ENCODE measurements at places on chromosomes 5 and 9. TPM values are rescaled to one million over a fixed set of nuclear protein-coding genes. Genes with fewer than 3 reads are reported as not detected.

DNA sequence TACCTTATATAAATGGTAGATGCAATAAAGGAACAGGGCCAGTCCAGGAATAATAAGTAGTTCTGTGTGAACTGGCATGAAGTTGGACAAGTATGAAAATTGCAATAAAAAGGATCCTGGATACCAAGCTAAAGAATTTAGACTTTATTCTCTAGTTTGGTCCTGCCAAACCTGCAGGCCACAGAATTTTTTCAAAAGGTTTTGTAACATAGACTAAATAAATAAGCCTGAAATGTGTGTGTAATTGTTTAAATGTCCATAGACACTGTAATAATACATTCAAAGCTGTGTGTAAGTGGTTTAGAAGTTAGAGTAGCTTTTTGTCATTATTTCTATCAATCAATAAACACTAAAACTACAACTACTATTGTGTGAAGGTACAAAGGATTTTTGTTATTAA is 75.8 kb upstream of the PLPP1 start:
- no peaks in the 10 kb centered on the region for H3K27me3 ChIP-seq
- no peak overlapping the region for H3K4me3 ChIP-seq
- H3K36me3 ChIP-seq = no peaks in the 10 kb centered on the region
- no peak for DNase-seq
- no peak overlapping the region for H3K27ac ChIP-seq

DNA sequence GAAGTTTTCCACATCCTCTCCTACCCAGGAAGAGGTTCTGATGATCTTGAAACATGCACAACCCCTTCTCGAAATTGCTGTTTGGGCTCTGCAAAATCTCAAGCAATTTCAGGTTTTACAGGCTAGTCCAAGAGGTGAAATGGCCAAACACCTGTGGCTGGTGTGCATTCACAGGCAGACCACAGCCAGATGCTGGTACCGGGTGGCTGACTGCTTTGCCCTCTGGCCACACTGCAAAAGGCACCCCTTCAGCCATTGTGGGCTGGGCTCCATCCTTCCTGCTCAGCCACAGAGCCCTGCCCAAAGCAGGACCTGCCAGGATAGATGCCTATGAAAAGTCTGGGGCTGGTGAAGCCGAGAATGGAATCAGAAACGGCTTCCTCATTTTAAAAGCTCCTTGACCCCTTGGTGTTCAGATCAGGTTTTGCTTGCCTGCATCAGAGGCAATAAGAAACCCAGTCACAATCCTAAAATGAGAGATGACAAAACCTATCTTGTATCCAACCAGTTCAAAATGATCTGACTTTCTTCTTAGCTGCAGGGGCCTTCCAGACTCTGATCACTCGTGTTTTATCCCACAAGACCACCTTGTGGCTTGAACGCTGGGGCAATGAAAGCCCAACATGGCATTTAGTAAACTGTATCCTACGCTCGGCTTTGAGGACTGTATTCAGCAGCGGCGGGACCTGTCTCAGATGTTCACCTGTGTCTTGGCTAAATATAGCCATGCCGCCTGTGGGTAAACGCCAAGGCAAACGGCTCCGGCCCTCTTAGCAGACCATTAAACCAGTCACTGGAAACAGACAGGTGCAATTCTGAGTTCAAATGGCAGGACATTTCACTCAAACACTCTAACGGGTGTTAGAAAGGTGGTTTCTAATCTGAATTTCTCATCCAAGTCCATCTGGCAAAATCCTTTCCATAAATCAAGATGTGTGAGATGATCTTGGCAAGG is 49.6 kb downstream of the EPB41L4B start:
- no peaks in the 10 kb centered on the region for H3K27me3 ChIP-seq
- no peak overlapping the region for H3K27ac ChIP-seq
- no peak overlapping the region for H3K4me3 ChIP-seq
- no peaks in the 10 kb centered on the region for H3K36me3 ChIP-seq
- DNase-seq = no peak

DNA sequence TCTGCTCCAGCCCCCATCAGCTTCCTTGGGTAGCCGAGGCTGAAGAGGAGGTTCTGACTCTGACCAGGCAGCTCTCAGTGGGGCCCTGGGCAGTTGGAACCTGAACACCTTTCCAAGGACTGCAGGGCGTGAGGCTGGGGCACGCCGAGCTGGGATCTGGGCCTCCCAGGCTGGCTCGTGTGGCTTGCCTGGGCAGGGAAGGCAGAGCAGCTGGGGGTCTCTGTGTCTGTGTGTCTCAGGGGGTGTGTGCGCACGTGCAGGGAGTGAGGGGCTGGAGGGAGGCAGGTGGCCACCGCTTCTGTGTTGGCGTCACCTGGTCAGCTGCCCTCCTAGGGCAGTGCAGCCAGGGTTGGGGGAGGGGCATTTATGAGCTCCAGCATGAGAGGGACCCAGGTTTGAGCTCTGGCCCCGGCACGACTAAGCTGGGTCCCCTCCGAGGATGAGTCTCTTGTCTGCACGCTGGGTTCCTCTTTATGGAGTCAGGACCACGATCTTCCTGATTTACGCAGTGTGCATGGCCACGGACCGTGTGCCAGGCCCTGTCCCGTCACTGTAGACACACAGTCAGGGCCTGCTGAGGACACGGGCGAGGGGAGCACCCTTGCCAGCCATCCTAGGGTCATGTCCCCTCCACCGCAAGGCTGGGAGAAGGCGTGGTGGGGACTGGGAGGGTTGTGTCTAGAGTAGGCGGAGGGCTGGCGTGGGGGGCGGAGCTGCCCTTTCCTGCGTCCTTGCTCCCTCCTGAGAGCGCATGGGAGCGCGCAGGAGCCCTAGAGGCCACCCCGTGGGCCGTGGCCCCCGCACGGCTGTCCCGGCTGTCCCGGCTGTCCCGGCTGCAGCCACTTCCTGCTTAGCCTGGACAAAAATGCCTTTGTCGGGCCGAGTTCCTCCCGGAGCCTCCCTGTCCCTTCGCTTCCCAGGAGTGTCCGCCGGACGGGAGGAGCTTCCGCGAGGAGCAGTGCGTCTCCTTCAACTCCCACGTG is 4.6 kb downstream of the ADAMTSL2 start:
- H3K27ac ChIP-seq = no peak overlapping the region
- no peak overlapping the region for H3K4me3 ChIP-seq
- DNase-seq = peak; percentile 40
- H3K4me1 ChIP-seq = peaks cover 15% of the 10 kb centered on the region

GRCh38 chr5:36899860-36900259 is 23.3 kb downstream of the NIPBL start:
- no peak for DNase-seq
- H3K36me3 ChIP-seq = peaks cover 9% of the 10 kb centered on the region
- no peak overlapping the region for H3K4me3 ChIP-seq
- H3K4me1 ChIP-seq = no peaks in the 10 kb centered on the region

DNA sequence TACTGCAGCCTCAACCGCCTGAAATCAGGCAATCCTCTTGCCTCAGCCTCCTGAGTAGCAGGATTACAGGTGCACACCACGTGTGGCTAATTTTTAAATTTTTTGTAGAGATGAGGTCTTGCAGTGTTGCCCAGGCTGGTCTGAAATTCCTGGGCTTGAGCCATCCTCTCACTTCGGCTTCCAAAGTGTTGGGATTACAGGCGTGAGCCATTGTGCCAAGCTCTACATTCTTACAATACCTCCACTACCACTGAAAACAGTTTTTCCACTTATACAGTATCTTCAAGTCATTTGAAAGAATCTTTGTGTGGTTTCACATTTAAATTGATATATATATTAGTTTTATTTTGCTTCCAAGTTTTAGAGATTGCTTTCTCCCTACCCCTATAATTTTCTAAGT is 42.6 kb downstream of the LARP1 start:
- H3K27ac ChIP-seq = no peak overlapping the region
- H3K4me1 ChIP-seq = no peaks in the 10 kb centered on the region
- peaks cover 4% of the 10 kb centered on the region for H3K36me3 ChIP-seq
- DNase-seq = no peak
- H3K27me3 ChIP-seq = no peaks in the 10 kb centered on the region

DNA sequence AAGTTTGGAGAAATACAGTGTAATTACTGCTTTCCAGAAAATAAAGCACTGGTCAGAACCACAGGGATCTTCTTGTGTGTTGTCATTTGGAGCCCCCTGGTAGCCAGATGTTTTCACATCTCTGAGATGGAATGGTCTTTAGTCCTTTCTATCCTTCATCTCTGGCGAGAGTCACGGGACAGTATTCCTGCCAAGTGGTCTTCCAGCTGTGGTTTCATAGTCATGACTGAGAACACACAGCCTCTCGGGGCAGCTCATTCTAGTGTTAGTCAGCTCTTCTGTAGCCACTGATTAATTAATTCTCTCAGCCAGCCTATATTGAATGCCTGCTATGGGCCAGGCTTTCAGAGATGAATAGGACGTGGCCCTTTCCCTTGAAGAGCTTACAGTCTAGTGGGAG is 34.1 kb downstream of the HMGXB3 start:
- no peaks in the 10 kb centered on the region for H3K4me1 ChIP-seq
- H3K27ac ChIP-seq = no peak overlapping the region
- no peak overlapping the region for H3K4me3 ChIP-seq
- no peaks in the 10 kb centered on the region for H3K27me3 ChIP-seq
- no peak for DNase-seq

DNA sequence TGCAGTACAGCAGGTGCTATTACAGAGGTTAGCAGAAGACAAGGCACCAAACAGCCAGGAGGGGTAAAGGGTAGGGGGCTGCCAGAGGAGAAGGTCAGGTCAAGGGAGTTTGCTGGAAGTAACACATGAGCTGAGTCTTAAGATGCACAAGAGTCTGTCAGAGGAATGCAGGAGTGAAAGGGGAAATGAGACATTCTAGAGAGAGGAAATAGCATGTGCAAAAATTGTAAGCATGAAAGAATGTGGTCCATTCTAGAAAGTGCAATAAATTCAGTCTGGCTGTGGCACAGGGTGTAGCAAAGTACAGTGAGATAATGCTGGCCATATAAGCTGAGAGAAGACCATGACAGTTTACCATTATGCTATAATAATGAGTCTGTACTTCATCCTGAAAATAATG is 6.6 kb downstream of the GOLGA1 start:
- DNase-seq = no peak
- no peaks in the 10 kb centered on the region for H3K36me3 ChIP-seq
- H3K27ac ChIP-seq = no peak overlapping the region
- H3K4me3 ChIP-seq = no peak overlapping the region
- H3K27me3 ChIP-seq = no peaks in the 10 kb centered on the region

DNA sequence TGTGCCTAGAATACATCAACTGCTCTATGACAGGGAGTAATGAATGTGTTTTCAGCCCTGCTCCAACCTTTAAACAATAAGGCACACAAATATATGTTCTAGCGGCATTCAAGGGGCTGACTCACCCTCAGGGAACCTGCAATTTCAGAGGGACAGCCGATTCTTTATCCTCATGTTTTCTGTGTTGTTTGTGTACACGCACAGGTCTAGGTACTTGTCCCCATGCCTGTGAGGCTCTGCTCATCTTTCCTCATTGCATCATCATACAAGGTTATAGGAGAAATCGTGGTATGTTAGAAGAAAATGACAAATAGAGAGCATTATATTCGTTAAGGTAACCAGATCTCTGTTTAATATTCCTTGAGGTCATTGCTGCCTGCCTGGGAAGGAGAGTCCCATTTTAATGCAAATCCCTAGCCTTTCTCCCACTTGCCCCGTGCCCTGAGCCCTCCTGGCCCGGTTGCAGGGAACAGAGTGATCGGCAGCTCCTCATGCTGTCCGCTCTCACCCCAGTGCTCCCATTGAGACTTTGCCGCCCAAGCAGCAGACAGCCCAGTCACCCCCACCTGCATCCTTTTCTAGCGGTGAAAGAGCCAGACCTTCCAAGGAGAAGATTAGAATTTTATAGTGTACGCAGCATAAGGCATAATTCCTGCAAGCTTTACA is 14.6 kb downstream of the MAP1B start:
- H3K4me1 ChIP-seq = peaks cover 49% of the 10 kb centered on the region
- H3K27me3 ChIP-seq = no peaks in the 10 kb centered on the region
- DNase-seq = no peak
- no peak overlapping the region for H3K4me3 ChIP-seq
- H3K27ac ChIP-seq = peak overlapping the region; percentile 64

- H3K27me3 ChIP-seq = no peaks in the 10 kb centered on the region
- no peak overlapping the region for H3K27ac ChIP-seq
- DNase-seq = no peak
- H3K4me1 ChIP-seq = peaks cover 11% of the 10 kb centered on the region
- no peaks in the 10 kb centered on the region for H3K36me3 ChIP-seq
- H3K4me3 ChIP-seq = no peak overlapping the region
Measured at GRCh38 chr5:169909945-169910344, 70.3 kb downstream of the INSYN2B start.

DNA sequence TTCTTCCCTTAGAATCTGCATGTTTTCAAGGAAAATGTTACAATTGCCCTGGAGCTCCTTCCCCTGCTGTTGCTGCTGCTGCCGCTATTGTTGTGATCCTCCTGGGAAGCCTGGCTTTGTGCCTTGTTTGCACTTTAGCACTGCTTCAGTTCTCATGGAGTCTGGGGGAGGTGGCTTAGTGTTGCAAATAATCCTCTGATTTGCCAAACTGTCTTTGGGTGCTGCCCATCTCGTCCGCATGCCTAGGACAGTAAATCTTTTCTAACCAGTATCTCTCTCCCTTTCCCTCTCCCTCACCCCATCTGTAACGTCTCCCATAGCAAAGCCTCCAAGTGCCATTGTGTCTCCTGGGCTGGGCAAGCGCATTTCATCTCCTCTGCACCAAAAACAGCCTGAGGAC is 30.3 kb downstream of the FAM240B start:
- peak overlapping the region; percentile 84 for H3K27ac ChIP-seq
- no peaks in the 10 kb centered on the region for H3K27me3 ChIP-seq
- H3K4me1 ChIP-seq = peaks cover 62% of the 10 kb centered on the region
- H3K36me3 ChIP-seq = no peaks in the 10 kb centered on the region
- H3K4me3 ChIP-seq = no peak overlapping the region
- peak; percentile 92 for DNase-seq

DNA sequence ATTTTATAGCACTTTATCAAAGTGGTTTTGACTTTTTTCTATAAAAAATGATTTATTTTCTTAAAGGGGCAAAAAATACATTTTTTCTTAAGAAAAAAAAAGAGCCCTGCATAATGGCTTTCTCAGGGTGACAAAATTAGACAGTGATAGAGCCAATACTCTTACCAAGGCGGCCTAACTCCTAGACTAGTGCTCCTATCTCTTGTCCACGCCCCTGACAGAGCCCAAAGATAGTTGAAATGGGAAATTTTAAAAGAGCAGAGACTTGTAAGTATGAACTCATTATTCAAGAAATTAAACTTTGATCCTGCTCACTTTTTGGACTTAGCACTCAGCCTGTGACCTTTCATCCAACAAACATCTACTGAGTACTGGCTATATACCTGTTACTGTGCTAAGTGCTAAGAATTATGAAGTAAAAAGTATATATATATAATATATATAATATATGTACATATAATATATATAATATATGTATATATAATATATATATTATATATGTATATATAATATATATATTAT is 1.2 kb downstream of the INVS start:
- H3K4me3 ChIP-seq = peak overlapping the region; percentile 78
- no peak for DNase-seq
- H3K36me3 ChIP-seq = peaks cover 7% of the 10 kb centered on the region
- H3K27ac ChIP-seq = no peak overlapping the region
- no peaks in the 10 kb centered on the region for H3K27me3 ChIP-seq

GRCh38 chr9:111413996-111414395 is 70.2 kb downstream of the ECPAS start:
- no peaks in the 10 kb centered on the region for H3K4me1 ChIP-seq
- H3K36me3 ChIP-seq = peaks cover 25% of the 10 kb centered on the region
- no peak for DNase-seq

GRCh38 chr9:17402309-17402708 is 176.6 kb upstream of the SH3GL2 start:
- no peaks in the 10 kb centered on the region for H3K4me1 ChIP-seq
- H3K27me3 ChIP-seq = no peaks in the 10 kb centered on the region
- peak; percentile 60 for DNase-seq
- no peaks in the 10 kb centered on the region for H3K36me3 ChIP-seq
- no peak overlapping the region for H3K4me3 ChIP-seq

STPG3 gene
- not detected for total RNA-seq

CARTPT gene
- total RNA-seq = not detected

CTNND2 gene
- 13.9 TPM for total RNA-seq

Data from neural progenitor cell (in vitro differentiated cells).